Pancreas (tissue), 10 donors: ENCODE measurements at places on chromosomes 16 and 17.

DNA sequence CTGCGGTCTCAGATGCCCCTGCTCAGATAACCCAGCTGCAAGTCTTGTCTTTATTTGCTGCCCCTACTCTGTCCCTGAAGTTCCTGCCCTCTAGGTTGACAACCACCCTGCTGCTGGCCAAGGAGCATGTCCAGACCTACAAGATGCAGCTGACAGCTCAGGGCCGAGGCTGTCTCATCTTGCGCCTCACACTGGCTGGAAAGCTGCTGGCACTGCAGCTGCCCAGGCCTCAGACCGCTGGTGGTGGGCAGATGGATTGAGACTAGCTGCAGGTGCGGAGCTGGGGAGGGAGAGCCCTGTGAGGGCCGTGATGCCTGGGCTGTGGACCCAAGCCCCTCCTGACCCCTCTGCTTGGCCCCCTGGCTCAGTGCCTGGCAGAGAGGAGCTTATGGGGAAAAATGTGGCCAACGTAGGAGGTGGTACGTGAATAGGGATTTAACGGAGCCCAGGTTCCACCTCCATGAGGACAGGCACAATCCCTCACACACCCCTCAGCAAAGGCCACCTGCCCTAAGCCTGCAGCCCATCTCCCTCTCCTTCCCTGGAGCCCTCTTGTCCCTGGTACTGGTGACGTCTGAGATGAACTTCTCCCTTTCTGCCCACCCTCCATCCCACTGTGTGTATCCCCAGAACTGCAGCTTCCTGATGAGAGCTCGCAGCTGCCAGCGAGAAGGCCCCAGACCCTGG is 8.3 kb upstream of the GALK1 start:
- peak; percentile 56 for DNase-seq

DNA sequence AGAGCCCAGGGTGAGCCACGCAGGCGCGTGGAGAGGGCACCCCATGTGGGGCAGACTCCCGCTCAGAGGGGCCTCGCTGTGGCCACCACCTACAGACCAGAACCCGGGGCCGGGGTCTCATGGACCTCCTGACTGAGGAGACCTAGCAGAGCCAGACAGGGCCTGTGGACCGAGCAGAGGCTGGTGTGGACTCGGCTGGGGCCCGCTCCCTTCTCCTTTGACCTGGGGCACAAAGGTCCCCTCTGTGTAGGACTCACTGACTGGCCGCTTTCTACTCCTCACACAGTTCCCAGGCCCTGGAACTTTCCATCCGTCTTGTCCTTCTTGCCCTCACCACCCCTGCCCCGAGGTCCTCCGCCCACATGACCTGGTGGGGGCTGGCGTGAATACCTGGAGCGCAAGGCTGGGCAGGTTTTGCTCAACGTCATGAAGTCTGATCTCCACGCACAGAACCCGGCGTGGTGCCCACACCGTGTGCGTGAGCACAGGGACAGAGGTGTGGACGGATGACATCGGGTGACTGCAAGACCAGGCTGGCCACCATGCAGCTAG is 44.7 kb upstream of the ACSF3 start:
- DNase-seq: no peak

DNA sequence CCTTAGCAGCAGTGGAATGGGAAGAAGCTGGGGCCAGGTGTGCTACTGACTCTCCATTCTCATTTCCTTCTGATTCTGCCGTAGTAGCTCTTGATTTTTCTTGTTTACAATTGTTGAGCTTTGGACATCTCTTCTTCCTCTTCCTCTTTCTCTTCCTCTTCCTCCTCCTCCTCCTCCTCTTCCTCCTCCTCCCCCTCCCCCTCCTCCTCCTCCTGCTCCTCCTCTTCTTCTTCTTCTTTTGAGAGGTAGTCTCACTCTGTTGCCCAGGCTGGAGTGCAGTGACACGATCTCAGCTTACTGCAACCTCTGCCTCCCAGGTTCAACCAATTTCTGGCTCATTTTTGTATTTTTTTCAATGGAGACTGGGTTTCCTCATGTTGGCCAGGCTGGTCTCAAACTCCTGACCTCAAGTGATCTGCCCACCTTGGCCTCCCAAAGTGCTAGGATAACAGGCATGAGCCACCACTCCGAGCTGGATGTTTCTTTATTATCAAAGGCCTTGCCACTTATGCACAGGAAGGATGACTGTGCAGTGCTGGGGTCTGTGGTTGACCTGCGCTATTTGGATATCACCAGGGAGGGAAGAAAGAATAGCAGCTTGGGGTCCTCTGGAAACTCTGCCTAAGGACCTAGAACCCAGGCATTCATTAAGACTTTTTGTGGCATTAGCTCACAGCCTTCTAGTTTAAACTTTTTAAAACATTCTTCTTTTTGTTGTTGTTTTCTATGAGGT is 127.8 kb upstream of the KCNJ16 start:
- no peak for DNase-seq

- DNase-seq: no peak
Measured at GRCh38 chr17:56389356-56389755, 204.1 kb upstream of the NOG start.
